HAP-1 (cell line): ENCODE measurements at places on chromosomes 2 and 18.

DNA sequence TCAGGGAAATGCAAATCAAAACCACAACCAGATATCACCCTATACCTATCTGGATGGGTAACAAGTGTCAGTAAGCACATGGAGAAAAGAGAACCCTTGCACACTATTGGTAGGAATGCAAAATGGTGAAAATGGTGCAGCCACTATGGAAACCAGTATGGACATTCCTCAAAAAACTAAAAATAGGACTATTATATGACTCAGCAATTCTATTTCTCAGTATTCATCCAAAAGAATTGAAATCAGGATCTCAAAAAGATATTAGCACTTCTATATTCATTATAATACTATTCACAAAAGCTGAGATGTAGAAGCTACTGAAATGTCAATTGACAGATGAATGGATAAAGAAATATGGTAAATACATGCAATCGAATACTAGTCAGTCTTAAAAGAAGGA is 491.1 kb upstream of the MYT1L start:
- DNase-seq = no peak

DNA sequence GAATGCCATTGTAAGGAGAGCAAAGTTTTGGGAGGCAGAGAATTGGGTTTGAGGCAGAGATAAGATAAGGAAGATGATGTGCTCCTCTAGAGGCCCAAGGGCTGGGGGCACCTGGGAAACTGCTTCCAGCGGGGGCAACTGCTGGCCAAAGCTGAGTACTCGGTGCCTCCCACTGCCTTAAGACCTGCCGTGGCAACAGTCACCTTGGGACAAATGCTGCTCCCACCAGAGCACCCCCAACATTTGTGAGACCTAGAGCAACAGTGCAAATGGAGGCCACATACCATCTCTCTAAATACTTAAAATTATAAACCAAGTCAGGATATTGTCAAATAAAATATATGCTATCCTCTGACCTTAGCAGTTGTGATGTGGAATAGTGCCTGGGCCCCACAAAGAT is 127.1 kb downstream of the CAPN13 start:
- DNase-seq = no peak

DNA sequence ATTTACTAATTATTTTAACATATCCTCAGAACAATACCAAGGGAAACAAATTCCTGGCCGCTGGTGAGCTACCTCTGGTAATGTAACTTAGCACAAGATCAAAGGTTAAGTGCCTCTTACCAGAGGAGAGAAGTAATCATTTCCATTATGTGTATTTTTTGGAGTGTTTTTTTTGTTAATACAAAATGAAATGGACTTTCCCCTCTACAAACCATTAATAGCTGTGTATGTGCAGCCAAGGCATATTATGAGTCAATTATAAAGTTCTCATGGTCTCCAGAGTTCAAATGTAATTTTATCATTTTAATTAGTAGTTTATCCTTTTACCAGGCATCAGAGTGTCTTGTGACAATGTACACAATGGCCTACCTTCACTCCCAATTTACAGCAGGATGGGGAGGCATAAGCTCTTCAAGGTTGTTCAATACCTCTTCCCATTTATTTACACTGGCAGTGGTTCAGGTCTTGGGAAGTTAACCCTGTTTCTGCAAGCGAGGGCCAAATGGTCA is 242.2 kb downstream of the TGIF1 start:
- DNase-seq = no peak

DNA sequence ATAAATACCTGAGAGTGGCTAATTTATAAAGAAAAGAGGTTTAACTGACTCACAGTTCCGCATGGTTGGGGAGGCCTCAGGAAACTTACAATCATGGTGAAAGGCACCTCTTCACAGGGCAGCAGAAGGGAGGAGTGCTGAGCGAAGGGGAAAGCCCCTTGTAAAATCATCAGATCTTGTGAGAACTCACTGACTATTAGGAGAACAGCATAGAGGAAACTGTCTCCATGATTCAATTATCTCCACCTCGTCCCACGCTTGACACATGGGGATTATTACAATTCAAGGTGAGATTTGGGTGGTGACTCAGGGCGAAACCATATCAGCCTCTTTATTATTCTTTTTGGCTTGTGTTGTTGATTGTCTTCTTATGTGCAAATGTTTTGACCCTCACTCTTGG is 76.2 kb downstream of the WDR7 start:
- DNase-seq = no peak

- DNase-seq = no peak
Observed at GRCh38 chr2:148875387-148876051, 492 bp downstream of the KIF5C start.

GRCh38 chr2:203824057-203824456 is 43.5 kb upstream of the CTLA4 start:
- DNase-seq = no peak

DNA sequence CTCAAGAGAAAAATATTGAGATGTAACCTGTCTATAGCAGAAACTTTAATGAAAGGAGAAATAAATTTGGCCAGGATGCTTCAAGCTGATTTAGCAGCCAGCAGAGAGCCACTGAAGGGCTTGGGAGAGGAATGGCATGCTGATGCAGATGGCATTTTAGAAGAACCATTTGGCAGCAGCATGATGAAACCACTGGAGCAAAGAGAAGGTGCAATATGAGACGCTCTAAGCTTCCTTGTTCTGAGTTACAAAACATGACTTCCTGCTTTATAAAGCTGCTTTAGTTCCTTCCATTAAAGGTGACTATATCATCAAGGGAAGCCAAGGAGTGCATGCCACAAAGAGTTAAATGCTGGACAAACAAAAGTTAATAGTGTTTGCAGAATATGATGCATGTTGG is 189.7 kb downstream of the PID1 start:
- no peak for DNase-seq

DNA sequence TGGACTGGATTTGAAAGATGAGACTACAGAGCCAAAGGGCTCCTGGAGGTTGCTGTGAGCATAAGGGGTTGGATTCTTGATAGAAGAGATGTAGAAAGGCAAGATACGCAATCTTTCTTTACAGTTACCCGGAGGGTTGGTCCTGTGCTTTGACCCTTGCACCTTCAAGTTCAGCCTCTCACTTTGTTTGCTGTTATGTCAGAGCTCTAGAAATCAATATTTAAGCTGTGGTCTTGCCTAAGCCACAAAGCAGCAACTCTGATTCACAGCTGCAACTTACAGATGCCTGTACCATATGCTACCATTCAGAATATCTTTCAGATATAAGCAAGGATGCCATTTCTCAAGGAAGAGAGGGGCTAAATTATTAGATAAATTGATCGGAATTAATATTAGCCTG is 943.1 kb upstream of the LRRTM1 start:
- DNase-seq = no peak

- no peak for DNase-seq
Observed at GRCh38 chr2:7189106-7189505, 271.9 kb downstream of the RNF144A start.

GRCh38 chr2:20422402-20423271 is 24.2 kb upstream of the RHOB start:
- DNase-seq = no peak

DNA sequence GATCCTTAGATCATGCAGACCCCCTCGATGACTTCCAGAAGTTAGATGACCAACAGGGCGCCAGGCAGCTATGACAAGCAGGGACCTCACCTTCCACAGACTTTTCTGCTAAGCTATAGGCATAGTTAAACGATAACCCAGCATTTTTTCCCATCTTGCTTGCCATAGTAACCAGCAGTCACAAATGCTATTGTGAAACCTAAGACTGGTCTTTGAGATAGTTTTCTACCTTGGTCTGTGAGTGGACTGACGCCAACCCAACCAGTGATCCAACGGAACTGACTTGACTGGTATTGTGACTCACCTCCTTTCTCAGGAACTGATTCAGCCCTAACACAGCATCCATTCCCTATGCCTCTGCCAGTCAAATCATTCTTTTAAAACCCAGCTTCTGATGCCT is 361.2 kb downstream of the LRRTM4 start:
- DNase-seq = no peak

DNA sequence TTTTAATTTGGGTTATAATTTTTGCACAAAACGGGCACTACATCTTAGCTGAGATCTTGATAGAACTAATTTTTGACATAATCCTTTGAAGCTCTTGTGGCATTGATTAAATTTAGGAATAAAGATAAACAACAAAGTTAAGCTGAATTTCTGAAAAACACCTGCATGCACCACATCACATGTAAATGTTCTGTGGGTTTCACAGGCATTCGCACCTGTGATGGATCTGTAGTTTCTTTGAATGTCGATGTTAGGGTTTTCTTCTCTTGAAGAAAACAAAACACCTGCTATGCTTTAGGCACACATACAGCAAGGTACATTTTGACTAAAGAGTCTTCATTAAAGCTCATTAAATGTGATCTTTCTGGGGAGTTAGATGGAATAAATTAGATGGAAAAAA is 60.3 kb downstream of the RPIA start:
- no peak for DNase-seq

DNA sequence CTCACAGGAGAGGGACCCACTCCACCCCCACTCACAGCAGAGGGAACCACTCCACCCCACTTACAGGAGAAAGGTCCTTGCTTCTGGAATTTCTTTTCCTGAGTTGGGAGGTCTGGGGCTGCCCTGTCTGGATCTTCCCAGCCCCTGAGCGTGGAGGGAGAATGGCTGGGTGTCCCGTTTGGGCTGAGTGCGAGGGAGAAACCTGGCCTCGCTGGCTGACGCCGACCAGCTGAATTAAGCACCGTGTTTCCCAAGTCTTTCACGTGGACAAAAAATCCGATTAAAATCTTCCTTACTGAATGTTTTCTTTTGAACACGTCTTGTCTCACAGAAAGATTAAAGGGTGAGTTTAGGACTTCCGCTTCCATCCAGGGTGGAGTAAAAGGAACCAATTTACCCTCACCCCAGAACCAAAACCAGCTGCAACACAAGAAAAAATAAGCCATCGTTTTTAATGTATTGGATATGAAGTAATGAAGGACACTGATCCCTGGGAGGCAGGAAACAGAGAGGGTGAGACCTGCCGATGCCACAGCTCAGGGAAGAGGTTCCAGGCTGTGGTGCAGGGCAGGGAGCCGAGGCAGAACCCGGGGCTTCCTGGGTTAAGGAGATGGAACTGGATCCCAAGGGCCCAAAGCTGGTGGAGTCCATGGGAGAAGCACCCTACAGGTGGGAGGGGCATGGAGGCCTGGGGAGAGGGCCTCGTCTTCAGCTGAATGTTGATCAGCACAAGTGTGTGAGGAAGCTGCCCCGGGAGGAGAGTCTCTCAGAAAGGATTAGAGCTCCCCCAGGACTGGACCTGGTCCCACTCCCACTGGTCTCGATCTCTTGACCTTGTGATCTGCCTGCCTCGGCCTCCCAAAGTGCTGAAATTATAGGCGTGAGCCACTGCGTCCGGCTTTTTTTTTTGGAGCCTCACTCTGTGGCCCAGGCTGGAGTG is 60.3 kb downstream of the RTP5 start:
- no peak for DNase-seq

GRCh38 chr18:61770279-61770678 is 122.5 kb downstream of the RNF152 start:
- no peak for DNase-seq
